ENCODE measurements at places on chromosomes 4 and X.

DNA sequence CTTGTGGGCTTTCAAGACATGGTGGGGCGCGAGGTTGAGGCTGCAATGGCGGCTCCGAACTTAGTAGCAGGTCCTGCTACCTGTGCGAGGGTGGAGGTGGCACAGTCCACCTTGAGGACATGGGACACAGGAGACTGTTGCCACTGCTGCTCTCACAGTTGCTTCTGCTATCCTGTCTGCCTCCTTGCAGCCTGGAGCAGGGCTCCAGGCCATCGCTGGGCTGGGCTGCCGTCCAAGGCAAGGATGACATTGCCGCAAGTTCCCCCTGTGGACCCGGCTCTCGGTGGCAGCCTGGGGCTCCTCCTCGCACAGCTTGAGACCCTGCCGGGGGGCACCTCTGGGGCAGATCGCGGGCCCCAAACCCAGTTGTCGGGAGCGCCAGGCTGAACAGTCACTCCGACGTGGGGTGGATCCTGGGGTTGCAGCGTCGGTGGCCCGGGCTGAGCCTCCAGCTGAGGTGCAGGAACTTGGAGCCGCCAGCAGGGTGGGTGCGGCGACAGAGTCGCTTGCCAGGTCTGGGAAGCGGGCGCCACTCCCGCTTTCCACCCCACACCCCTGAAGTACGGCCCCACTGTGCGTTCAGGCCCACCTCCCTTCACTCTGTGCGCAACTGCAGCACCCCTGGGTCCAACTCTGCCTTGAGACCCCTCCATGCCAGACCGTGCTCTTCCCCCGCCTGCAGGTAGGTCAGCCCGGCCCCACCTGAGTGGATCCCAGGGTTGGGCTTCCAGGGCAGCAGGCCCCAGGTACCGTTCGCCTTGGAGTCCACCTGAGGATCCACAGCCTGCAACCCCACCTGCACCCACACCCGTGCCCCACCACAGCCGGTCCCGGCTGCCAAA lies 192.7 kb upstream of the NUDT6 start:
- no peak for DNase-seq

- DNase-seq: no peak
Measured at GRCh38 chr4:173793937-173794510, 264.0 kb upstream of the HAND2 start.

DNA sequence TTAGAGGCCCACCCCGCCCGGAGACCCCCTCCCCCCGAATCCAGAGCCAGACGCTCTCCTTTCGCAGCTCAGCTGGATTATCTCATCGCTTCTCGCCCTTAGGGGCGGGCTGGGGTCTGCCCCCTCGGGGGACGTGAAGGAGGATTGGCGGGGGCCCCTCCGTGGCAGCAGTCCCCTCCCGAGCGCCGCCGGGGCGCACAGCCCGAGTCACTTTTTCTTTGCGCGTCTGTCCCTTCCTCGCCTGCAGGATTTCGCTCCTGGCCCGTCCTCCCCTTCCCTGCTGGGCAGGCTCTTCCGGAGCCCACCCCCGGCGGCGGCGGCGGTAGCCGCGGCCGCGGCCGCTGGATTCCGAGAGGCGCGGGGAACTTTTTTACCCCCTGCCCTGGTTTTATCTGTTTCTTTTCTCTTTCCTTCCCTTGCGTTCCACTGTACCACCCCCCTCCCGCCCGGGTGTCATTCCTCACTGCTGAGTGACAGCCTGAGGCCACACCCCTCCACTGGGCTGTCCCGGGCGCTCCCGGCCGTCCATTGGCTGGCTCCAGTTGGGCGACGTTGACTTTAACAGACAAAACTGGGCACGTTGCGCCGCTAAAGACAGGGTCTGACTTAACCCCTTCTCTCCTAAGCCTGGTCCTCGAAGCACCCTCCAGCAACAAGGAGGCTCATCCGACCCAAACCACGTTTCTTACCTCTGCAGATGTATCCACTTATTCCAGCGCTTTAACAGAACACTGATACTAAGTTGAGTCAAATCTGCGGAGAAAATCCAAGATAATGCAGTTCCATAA lies 492 bp upstream of the NKX3-2 start:
- no peak for DNase-seq

- no peak for DNase-seq
Measured at GRCh38 chrX:153446950-153447580, 1.2 kb upstream of the TREX2 start.

DNA sequence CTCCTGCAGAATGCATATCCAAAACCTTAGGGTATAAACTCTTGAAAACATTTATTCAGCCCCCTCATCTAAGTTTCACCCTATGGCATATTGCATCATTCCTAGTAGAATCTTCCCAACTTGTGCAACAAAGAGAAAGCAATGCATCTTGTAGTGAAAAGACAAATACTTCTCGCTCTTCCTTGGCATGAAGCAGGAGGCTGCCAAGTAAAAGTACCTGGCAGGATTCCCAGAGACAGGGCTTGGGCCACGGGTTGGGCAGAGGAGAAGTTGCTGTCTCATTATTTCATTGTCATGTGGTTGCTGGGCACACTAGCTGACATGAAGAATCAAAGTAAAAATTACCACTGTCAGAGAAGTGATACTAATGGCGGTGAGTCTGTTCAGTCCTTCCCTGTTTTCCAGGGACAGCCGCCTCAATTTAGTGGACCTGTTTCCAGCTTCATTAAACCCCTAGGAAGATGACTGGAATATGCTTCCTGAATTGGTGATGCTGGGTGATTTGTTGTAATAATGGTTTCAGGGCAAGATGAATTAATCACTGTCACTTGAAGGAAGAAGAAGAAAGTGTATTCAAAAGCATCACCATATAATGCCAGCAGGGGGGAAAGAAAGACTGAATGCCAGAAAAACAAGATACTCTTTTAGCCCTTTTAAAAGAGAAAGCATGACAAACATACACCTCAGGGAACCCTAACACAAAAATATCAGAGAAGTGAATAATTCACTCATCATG lies 380.5 kb upstream of the IGFBP7 start:
- DNase-seq: no peak

DNA sequence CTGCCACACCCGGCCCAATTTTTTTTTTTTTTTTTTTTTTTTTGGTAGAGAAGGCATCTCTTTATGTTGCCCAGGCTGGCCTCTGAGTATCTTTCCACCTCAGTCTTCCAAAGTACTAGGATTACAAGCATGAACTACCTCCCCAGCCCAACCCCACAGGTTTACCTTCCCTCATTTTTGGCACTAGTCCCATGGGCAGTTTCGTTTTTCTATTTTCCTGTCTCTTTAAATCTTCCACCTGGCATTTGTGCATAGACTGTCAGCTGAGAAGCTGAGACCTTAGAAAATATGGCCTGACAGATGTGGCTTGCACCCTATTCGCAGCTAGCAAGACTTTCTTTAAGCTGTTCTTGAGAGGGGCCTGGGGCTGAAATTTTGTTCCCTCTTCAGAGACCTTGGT lies 27.9 kb downstream of the TNIP2 start:
- DNase-seq: no peak
